Activated CD8-positive, alpha-beta memory T cell treated with anti-CD3 and anti-CD28 coated beads, Interleukin-2, amount 10 ng/mL, durations not matched to agents 7 days and 5 days (primary cell): ENCODE measurements at places on chromosomes 2 and 18.

DNA sequence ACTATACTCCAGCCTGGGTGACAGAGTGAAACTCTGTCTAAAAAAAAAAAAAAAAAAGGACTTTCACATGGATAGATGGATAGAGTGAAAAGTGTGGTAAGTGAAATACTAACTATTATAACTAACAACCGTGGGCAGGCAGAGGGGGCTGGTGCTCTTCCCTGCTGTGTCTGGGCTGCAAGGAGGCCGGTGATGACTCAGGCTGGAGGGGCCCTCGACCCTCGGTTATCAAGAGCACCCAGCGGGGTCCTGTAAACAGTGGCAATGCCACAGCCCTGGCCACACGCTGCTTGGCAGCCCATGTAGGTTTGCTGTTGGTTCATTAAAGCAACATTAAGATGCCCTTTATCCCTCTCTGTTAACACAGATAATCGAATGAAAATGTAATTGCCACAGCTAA is 184.8 kb upstream of the RAB12 start:
- H3K27ac ChIP-seq = no peak overlapping the region
- no peaks in the 10 kb centered on the region for H3K4me1 ChIP-seq
- no peak overlapping the region for H3K4me3 ChIP-seq
- DNase-seq = no peak
- no peaks in the 10 kb centered on the region for H3K27me3 ChIP-seq
- H3K36me3 ChIP-seq = no peaks in the 10 kb centered on the region

- DNase-seq = no peak
- H3K4me3 ChIP-seq = peak overlapping the region; percentile 96
- peaks cover 13% of the 10 kb centered on the region for H3K36me3 ChIP-seq
- H3K27me3 ChIP-seq = no peaks in the 10 kb centered on the region
- peaks cover 31% of the 10 kb centered on the region for H3K4me1 ChIP-seq
These were observed 917 bp downstream of the MPPE1 start for GRCh38 chr18:11906926-11907874.

- H3K4me3 ChIP-seq = no peak overlapping the region
- no peak for DNase-seq
- no peak overlapping the region for H3K27ac ChIP-seq
- H3K27me3 ChIP-seq = peaks cover 42% of the 10 kb centered on the region
- H3K4me1 ChIP-seq = no peaks in the 10 kb centered on the region
These were observed 52.9 kb upstream of the IMP4 start for GRCh38 chr2:130289780-130290179.

- H3K4me1 ChIP-seq = peaks cover 29% of the 10 kb centered on the region
- H3K4me3 ChIP-seq = no peak overlapping the region
- peak overlapping the region; percentile 70 for H3K27ac ChIP-seq
- DNase-seq = no peak
- H3K36me3 ChIP-seq = peaks cover 69% of the 10 kb centered on the region
- H3K27me3 ChIP-seq = no peaks in the 10 kb centered on the region
These were observed 15.5 kb downstream of the CDCA7 start for GRCh38 chr2:173370198-173370597.

DNA sequence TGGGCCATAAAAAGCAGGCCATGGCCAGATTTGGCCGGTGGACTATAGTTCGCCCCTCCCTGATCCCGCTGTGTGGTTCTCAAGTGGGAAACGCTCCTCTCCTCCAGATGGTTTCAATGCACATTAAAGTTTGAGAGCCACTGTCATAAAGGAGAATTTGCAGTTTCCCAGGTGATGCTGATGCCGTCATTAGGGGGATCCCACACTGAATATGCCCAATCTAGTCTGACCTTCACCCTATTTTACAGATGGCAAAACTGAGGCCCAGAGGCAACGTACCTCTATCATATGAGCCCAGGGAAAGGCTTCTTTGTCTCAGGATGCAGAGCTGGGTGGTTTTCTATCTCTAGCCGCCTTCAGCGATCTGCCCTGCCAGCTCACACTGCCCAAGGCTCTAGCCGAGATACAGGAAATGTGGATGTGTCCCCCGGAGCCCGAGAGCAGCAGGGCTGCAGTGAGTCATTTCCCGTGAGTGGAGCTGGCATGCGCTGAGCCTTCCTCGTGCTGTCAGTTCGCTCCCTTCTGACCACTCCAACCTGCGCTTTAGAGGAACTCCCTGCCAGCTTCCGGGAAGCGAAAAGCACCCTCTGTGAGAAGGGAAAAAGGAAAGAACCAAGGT is 116.2 kb downstream of the SMAD7 start:
- peak; percentile 91 for DNase-seq
- no peaks in the 10 kb centered on the region for H3K27me3 ChIP-seq
- peak overlapping the region; percentile 92 for H3K27ac ChIP-seq
- H3K36me3 ChIP-seq = no peaks in the 10 kb centered on the region
- H3K4me3 ChIP-seq = peak overlapping the region; percentile 76
- H3K4me1 ChIP-seq = peaks cover 80% of the 10 kb centered on the region

DNA sequence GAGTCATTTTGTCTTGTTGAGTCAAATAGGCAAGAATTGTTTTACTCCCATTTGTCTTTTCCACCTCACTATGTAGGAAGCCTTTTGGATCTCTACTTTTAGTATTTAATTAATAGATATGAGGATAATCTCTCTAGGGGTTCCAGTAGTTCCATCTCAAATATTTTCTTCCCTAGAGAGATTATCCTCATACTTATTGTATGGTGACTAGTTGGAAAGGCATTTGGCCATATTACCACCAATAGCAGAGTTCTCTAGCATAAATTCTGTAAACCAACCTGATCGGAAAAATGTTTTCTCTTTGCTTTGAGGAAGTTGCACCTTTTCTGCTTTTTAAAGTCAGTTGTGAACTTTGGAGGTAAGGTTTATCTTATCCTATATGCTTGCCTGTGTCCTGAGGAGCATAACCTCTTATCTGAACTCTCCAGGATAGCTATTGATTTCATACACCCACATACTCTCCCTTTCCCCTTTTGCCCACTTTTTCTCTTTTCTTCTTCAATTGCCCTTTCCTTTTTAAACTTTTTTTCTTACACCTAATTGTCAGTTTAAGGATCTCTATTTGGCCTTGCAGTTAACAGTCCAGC is 100.8 kb downstream of the GALNT1 start:
- no peaks in the 10 kb centered on the region for H3K27me3 ChIP-seq
- no peak overlapping the region for H3K27ac ChIP-seq
- DNase-seq = no peak
- H3K4me1 ChIP-seq = no peaks in the 10 kb centered on the region

DNA sequence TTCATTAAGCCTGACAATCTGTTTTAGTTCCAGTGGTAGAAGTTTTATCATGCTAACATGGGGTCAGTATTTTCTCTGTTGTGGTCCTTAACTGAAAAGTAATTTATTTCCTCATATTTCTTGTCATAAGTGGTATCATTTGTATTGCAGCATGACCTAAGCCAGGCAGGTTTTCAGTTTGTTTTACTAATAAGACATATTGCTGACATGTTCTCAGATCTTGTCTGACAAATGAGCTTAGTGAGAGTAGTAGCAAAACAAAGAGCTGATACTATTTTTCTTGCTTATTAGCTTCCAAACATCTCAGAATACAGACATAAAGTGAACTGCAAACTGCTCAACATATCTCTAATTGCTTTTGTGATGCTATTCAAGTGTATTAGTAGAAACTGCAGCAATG is 293.6 kb downstream of the DSEL start:
- no peak for DNase-seq
- peaks cover 8% of the 10 kb centered on the region for H3K27me3 ChIP-seq
- no peaks in the 10 kb centered on the region for H3K36me3 ChIP-seq
- no peak overlapping the region for H3K4me3 ChIP-seq

DNA sequence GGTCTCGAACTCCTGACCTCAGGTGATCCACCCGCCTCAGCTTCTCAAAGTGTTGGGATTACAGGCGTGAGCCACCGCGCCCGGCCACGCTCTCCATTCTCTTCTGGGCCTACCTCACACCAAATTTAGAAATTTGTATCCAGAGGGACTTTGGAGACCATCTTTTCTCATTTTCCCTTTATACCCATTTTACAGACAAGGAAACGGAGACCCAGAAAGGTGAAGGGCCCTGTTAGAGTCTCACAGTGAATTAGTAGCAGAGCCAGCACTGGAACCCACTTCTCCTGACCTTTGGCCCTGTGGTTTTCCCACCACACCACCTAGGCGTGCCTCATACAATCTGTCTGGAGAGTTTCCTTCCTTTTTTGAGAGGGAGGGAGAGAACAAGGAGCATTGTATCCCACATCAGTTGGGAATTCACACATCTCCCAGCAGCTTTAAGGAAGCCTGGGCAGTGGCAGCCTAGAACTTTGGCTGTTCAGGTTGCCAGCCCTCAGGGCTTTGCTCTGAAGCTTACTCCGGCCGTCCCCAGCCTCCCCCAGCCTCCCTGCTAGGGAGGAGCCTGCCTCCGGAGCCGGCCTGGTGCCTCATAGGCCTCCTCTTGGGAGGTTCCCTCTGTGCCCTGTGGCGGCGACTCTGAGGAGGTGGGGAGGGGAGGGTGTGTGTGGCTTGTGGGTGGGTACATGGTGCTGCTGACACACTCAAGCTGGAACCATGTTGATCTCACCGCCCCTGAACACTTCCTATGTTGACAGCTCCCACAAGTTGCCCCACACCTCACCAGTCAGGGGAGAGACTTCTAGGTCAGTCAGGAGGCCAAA is 13.8 kb downstream of the FOSL2 start:
- H3K27me3 ChIP-seq = no peaks in the 10 kb centered on the region
- H3K27ac ChIP-seq = peak overlapping the region; percentile 98
- H3K36me3 ChIP-seq = peaks cover 74% of the 10 kb centered on the region
- H3K4me3 ChIP-seq = peak overlapping the region; percentile 5
- peaks cover 87% of the 10 kb centered on the region for H3K4me1 ChIP-seq
- peak; percentile 90 for DNase-seq

DNA sequence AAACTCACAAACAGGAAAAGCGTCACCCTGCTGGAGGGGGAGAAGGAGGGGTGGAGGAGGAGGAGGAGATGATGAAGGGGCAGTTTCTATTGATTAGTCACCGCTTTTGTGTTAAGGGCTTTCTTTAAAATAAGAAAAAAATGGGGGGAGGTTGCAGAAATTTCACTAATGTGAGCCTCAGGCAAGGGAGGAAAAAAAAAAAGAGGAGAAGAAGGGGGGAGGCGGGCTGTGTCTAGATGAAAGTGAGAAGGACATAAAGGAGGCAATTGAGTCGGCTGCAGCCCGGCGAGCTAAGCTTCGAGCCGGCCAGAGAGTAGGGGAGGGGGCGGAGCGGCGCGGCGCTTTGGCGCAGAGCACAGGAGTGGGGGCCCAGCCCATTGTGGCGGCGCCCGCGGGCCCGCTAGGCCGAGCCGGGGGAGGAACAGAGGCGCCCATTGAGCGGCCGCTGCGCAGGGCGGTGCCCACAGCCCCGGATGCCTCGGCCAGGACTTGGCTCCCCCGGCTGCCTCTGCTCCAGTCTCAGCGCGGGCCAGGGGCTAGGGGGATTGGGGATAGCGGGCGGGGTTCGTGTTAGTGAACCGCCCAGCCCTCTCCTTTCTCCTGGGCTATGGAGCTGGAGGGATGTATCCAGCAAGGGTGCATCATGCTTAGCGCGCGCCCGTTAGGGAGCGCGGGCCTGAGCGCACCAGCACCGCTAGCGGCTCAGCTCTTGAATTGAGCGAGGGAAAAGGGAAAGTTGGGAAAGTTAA is 7.9 kb downstream of the PAX3 start:
- peaks cover 8% of the 10 kb centered on the region for H3K4me1 ChIP-seq
- peaks cover 95% of the 10 kb centered on the region for H3K27me3 ChIP-seq
- no peak overlapping the region for H3K27ac ChIP-seq
- H3K36me3 ChIP-seq = peaks cover 3% of the 10 kb centered on the region

- H3K27ac ChIP-seq = no peak overlapping the region
- H3K27me3 ChIP-seq = no peaks in the 10 kb centered on the region
- H3K4me1 ChIP-seq = no peaks in the 10 kb centered on the region
- DNase-seq = no peak
- peaks cover 39% of the 10 kb centered on the region for H3K36me3 ChIP-seq
These were observed 123.1 kb downstream of the EIPR1 start for GRCh38 chr2:3254442-3254941.

- no peaks in the 10 kb centered on the region for H3K36me3 ChIP-seq
- peaks cover 2% of the 10 kb centered on the region for H3K4me1 ChIP-seq
- no peak for DNase-seq
- no peaks in the 10 kb centered on the region for H3K27me3 ChIP-seq
- no peak overlapping the region for H3K27ac ChIP-seq
- no peak overlapping the region for H3K4me3 ChIP-seq
These were observed 12.7 kb downstream of the KCTD1 start for GRCh38 chr18:26535630-26536029.

DNA sequence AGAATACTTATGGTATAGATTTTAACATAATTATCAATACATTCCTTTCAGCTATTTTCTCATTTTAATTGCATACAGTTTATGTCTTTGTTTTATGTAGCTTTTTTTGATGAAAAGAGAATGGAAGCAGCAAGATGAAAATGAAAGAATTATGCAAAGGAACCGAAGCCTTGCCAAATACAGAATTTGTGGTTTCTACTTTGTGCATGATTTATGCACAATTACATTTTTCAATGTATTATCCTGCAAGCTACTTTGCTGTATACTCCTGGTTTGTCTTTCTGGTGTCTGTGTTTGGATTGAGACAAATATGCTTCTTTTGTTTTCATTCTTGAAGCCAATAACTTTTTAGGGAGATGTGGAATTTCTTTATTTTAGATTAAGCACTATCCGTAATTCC is 1642.6 kb upstream of the CELF4 start:
- H3K36me3 ChIP-seq = no peaks in the 10 kb centered on the region
- H3K27ac ChIP-seq = no peak overlapping the region
- H3K4me1 ChIP-seq = no peaks in the 10 kb centered on the region
- no peak for DNase-seq
- no peaks in the 10 kb centered on the region for H3K27me3 ChIP-seq

DNA sequence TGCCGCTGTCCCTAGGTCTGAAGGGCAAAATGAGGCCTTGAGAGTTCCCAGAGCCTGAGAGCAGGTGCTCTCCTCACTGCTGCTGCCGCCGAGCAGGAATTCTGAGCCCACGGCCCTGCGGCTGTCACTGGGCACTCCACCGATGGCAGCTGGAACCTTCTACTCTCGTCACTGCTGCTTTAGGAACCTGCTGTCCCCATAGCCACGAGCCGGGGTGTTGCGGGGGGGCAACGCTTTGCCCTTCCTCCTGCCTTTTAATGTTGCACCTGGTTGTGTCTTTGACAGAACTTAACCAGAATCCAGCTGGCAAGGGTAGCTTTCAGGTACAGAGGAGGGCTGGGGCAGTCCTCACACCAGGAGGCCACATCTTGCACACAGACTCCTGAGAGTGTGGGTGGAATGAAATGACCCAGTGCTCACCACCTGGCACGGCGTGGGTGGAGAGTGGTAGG is 32.3 kb downstream of the NCK2 start:
- H3K27me3 ChIP-seq = no peaks in the 10 kb centered on the region
- H3K4me3 ChIP-seq = peak overlapping the region; percentile 59
- H3K27ac ChIP-seq = peak overlapping the region; percentile 81
- H3K4me1 ChIP-seq = peaks cover 88% of the 10 kb centered on the region
- DNase-seq = no peak
- peaks cover 19% of the 10 kb centered on the region for H3K36me3 ChIP-seq

GRCh38 chr2:26605195-26605998 is 35.8 kb downstream of the CIB4 start:
- H3K36me3 ChIP-seq = no peaks in the 10 kb centered on the region
- DNase-seq = peak; percentile 55
- H3K27me3 ChIP-seq = peaks cover 39% of the 10 kb centered on the region
- H3K4me1 ChIP-seq = no peaks in the 10 kb centered on the region
- no peak overlapping the region for H3K4me3 ChIP-seq

- no peaks in the 10 kb centered on the region for H3K4me1 ChIP-seq
- H3K36me3 ChIP-seq = no peaks in the 10 kb centered on the region
- no peak overlapping the region for H3K27ac ChIP-seq
- H3K4me3 ChIP-seq = no peak overlapping the region
These were observed 77.0 kb downstream of the NRP2 start for GRCh38 chr2:205759257-205759656.
